ENCODE measurements at places on chromosomes 7 and 10. TPM values are rescaled to one million over a fixed set of nuclear protein-coding genes. Genes with fewer than 3 reads are reported as not detected.

- H3K4me3 ChIP-seq = no peak overlapping the region
- no peak overlapping the region for H3K27ac ChIP-seq
- no peaks in the 10 kb centered on the region for H3K36me3 ChIP-seq
- H3K4me1 ChIP-seq = peaks cover 5% of the 10 kb centered on the region
Measured at GRCh38 chr7:46391231-46392201, 470.4 kb upstream of the IGFBP3 start.

PRR15 gene
- total RNA-seq = not detected

GRCh38 chr10:47365431-47366180, 17.4 kb downstream of the RBP3 start:
- H3K4me1 ChIP-seq = no peaks in the 10 kb centered on the region
- no peak overlapping the region for H3K27ac ChIP-seq
- no peak for DNase-seq
- no peaks in the 10 kb centered on the region for H3K36me3 ChIP-seq
- H3K27me3 ChIP-seq = peaks cover 11% of the 10 kb centered on the region

- H3K4me1 ChIP-seq = no peaks in the 10 kb centered on the region
- H3K36me3 ChIP-seq = no peaks in the 10 kb centered on the region
- no peak for DNase-seq
- no peaks in the 10 kb centered on the region for H3K27me3 ChIP-seq
Measured at GRCh38 chr7:103918631-103919271, 70.7 kb downstream of the RELN start.

Measured in fibroblast of lung (primary cell).